ENCODE measurements at places on chromosomes 6 and 20.

DNA sequence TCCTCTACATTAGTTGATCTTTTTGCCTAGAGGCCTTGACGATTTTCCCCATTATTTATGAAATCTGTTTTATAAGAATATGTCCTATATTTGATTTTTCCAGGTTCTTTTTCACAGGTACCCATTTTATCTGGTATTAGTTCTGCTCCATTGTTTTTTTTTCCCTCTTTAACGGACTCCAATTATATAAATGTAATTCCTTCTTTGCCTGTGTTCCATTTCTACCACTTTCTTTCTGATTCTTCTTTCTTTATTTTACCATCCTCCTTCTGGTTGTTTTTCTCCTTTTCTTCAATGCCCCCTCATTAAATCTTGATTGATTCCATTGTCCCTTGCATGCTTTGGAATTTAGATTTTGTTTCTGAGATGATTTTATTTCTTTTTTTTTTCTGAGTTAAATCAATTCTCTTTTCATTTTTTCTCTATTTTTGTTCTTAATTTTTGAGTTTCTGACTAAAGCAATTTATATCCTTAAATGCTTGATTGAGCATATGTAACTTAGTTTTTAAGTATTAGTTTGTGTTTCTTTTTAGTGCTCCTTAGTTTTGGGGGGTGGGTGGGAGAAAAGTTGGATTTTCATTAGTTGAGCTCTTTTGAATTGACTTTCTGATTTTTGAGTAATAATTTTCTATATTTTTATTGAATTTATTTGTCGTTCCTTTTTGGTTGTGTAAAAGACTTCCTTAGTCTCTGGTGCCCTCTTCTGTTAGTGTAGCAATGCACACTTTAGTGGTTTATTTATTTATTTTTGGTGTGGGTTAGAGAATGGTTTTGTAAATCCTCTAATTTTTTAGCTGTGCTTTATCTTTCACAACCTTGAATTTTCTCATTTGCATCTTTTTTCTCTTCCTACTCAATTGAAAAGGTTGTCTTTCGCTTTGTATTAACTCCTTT is 140.8 kb downstream of the FARS2 start:
- DNase-seq: no peak

- DNase-seq: no peak
Measured at GRCh38 chr20:19929481-19930145, 87.5 kb upstream of the NAA20 start.

DNA sequence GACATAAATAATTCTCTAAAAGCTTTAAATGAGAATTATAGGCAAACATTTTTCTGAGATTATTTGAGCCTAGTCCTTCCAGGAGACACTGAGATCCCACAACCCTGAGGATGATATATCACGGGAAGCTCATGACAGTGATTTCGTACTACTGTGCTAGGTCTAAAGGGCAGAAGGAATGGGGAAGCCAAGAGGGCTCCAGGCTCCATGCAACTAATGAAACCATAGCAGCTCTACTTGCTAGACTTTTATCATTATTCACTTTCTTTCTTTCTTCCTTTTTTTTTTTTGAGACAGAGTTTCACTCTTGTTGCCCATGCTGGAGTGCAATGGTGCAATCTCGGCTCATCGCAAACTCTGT is 57.3 kb upstream of the SGK1 start:
- no peak for DNase-seq

- no peak for DNase-seq
Measured at GRCh38 chr6:28137505-28137981, 4.1 kb upstream of the ZKSCAN8 start.

DNA sequence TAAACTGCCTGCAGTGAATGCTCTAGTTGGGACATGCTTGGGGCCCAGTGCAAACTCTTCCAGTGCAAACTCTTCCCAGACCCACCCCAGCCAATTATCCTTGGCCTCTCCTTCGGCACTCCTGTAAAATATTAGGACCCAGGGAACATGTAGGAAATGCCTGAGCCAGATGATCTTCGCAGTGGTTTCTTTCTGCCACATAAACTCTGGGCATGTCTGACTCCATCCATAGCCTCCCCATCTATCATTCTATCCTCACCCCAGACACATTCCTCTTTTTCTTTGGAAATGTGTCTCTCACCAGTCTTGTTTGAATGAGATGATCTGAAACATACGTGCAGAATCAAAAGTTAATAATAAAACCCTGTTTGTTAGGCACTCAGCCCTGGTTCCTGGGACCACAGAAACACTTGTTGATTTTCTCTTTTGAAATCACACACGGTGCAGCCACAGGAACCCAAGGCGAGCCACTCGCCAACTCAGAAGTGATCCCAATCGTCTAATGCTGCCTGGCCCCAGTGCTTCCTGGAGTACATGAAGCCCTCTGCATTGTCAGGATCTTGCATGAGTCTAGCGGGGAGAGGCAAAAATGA is 108.9 kb upstream of the CST7 start:
- DNase-seq: no peak

DNA sequence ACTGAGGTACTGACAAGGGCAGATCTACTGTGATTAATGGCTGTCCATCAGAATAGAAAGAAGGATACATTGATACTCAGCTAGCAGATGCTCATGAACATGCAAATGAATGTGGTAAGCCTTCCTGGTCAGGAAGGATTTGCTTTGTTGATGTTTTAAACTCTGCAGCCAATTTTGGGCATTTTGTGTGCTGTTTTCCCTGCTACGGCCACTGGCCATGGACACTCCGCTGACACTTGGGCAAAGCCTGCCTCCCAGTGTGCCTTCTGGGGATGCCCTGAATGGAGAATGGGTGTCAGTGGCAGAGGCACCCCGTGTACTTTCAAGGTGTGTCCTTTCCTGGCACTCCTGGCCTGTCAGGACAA is 113.1 kb downstream of the SOBP start:
- no peak for DNase-seq

- no peak for DNase-seq
Measured at GRCh38 chr6:33963136-33963750, 159.4 kb upstream of the MLN start.

Measured in cortex of kidney (tissue), 1 donor.